Activated CD8-positive, alpha-beta memory T cell treated with anti-CD3 and anti-CD28 coated beads for 24 hours (primary cell): ENCODE measurements at places on chromosomes 1 and 21.

DNA sequence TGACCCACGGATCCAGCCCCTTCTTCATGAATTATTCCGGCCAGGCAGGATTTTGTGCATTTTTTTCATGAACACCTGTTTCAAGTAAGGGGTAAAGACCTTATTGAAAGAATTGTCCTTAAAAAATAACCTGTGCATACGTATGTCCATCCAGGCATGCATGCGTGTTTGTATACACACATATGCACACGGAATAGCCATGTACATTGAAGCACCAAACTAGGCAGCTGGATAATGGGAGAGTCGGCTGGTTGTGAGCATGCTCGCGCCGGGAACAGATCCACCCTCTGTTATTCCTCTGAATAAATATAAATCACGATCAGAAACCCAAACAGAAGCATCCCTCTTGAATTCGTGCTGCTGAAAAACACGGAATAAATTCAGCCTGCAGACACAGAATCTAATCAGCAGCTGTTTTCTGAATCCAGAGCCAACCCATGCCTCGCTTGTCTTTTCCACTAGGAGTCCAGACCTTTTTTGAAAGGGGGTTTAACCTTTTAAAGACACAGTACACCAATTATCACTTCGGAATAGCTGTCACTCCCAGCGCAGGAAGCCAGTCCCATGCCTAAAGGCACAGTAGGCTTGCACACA is at the start of gene HIVEP3:
HIVEP3 (minus strand) TSS at position 473 of the 594 bp plus-strand sequence.
- no peak for DNase-seq

DNA sequence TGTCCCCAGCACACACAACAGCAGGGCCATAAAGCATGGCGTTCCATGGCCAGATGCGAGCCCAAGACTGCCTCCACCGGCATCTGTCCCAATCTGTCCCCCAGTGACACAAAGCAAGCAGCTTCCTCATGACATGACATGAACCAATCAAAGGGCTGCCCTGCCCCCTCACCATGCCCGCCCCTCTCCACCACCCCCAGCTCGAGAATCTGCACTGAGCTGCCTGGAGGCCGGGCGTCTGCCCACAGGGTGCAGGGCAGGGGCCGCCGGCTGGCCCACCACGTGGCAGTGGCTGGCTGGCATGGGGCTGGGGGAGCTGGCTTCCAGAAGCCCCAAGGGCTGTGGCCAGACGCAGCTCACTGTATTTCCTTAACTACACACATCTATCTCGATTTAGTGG is 27.8 kb downstream of the WNT9A start:
- no peak for DNase-seq

DNA sequence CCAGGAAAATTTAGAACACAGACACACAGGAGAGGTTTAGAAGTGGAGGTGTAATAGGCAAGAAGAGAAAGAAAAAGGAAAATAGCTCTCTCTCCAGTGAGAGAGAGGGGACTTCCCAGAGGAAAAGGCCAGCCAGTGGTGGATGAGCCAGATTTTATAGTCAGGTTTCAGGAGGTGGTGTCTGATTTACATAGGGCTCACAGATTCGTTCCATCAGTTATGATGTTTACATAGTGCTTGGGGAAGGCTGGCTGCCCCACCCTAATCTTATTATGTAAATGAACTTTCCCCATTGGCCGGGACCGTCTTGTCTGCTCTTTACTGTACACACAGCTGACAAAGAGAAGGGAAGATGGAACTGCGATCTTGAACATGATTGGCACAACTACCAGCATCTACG is 797.3 kb downstream of the PLA2G4A start:
- DNase-seq, result no peak

DNA sequence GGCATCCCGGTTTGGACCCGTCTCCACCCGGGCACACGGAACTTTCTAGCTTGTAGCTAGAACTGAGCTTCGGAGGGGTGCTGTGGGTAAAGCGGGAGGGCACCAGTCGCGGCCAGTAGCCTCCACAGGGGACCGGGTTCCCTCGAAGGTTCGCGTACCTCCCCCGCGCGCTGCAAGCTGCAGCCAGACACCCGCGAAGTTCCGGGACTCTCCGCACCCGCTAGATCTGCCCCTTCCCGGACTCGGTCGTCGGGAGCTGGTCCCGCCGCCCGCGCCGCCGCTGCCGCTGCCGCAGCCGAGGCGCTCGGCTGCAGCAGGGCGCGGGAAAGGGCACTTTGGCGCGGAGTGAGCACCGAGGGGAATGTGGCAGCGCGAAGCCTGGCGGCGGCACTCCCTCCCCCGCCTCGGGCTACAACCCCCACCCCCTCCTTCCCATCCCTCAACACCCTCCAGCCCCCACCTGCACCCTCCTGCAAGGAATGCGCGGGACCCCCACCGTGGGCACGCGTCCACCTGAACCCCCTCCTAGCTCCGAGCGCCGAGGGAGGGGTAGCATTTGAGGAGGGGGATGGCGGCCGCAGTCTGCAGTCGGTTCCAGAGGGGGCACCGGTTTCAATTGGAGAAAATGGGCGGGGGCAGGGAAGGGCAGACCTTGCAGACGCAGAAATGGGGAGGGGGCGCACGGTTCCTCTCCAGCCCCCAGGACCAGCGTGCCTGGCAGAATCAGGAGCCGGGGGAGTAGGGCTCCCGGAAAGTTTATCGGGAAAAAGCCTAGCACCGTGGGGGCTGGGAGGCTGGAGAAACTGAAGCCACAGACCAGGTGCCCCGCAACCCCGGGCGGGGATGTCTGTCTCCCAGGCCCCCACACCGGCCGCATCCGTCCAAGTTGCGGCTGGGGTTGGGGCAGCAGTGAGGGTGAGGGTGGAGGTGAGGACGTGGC is 968 bp downstream of the CSMD2 start:
- DNase-seq, result no peak

- DNase-seq, result no peak
These were observed 624 bp downstream of the C8B start for GRCh38 chr1:56965191-56965590.

DNA sequence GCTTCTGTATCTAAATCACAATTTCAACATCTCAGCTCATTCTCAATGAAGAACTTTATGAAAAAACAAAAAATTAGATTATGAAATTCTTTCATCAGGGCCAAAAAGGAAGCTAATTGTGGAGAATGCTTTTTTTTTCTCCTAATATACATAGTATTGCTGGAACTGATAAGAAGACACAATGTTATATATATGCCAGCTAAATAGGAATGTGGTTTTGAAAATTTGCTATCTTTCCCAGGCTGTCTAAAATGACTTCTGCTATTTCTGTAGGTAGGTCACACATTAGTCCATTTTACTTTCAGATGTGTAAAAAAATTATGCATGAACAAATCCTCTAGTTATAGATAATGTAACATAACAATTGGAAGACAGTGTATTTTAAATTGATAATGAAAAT is 732.9 kb downstream of the RWDD3 start:
- no peak for DNase-seq

- peak; percentile 89 for DNase-seq
These were observed 9.2 kb upstream of the TTC22 start for GRCh38 chr1:54810153-54810942.

- no peak for DNase-seq
These were observed 17.0 kb upstream of the CD1C start for GRCh38 chr1:158272681-158273080.

DNA sequence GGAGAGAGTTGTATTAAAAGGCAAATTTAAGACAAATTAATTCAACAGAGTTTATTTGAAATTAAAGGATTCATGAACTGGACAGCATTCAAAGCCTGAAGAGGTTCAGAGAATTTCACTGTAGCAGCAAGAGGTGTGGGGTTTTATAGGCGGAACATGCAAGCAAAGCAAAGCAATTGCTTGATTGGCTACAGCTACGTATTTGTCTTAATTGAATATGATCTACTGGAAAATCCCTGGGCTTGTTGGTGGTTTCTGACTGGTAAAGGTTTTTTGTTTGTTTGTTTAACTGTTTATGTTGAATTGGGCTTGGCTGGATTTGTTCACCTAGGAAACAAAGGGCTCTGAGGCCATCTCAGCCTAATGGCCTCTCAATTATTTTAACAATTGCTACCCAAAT is 61.5 kb downstream of the KCNK1 start:
- DNase-seq, result no peak

- DNase-seq, result peak; percentile 81
These were observed 227.7 kb upstream of the SAMSN1 start for GRCh38 chr21:14773777-14774345.

DNA sequence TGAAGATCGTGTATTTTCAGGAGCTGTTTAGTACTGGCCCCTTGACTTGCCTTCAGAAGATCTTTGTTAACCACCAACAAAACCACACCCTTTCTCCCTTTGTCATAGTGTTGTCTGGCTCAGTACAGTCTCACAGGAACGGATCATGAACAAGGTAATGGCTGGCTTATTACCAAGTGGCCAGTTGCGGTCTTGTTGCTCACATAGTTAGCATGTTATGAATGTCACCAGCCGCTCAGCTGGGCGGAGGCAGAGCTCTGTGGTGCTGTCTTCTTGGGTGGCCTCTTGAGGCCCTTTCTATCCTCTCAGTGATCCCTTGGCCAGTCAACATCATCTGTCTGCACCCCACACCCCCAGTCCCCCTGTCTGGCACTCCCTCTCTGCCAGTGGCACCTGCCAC is 21.4 kb downstream of the CNIH3 start:
- DNase-seq, result no peak

GRCh38 chr1:204094313-204094729 is 21.4 kb downstream of the SOX13 start:
- no peak for DNase-seq

DNA sequence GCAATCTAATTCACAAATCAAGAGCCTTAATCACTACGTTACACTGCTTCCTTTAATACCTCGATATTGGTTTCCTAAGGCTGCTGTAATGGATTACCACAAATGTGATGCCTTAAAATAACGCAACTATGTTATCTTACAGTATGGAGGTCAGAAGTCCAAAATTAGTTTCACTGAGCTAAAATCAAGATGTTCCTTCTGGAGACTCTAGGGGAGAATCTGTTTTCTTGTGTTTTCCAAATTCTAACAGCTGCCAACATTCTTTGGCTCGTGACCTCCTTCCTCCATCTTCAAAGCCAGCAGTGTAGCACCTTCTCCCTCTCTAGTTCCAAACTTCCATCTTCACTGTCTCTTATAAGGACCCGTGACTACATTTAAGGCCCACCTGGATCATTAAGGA is 335.0 kb upstream of the NFIA start:
- DNase-seq, result no peak

DNA sequence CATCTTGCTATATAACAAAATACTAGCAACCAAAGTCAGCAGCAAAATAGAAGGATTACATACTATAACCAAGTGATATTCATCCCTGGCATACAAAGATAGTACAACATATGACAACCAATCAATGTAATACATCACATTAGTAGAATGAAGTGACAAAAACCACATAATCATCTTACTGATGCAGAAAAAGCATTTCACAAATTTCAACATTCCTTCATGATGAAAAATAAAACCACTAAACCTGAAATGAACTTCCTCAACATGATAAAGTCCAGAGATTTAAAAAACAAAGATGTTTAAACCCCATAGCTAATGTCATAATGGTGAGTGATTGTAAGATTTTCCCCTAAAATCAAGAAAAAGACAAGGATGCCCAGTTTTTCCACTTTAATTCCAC is 18.6 kb downstream of the RO60 start:
- DNase-seq, result no peak

DNA sequence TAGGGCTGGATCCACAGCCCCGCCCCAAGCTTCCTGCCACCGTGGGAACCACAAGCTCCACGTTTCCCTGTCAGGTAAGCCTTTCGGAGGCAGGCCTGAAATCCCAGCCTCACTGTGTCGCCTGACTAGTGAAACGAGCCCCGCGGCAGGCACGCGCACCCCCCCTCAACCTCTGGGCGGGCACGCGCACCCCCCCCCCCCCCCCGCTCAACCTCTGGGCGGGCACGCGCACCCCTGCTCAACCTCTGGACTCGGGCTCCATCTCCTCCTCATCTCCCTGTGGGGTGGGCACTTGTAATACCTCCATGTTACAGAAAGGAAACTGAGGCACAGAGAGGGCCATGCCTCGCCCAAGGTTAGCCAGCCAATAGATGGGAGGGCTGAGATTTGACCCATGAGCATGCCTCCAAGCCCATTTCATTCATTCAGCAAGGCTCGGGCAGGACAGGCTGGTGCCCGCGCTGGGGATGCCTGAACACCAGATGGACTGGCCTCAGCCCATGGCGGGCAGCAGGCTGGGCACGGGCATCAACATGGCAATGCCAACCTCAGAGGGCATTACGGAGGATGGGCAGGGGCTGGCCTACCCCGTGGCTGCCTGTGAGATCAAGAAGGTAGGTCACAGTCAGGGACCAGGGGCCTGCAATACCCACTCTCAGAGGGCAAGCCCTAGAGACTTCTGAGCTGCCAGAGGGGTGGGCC is 4.7 kb downstream of the CFAP410 start:
- no peak for DNase-seq

DNA sequence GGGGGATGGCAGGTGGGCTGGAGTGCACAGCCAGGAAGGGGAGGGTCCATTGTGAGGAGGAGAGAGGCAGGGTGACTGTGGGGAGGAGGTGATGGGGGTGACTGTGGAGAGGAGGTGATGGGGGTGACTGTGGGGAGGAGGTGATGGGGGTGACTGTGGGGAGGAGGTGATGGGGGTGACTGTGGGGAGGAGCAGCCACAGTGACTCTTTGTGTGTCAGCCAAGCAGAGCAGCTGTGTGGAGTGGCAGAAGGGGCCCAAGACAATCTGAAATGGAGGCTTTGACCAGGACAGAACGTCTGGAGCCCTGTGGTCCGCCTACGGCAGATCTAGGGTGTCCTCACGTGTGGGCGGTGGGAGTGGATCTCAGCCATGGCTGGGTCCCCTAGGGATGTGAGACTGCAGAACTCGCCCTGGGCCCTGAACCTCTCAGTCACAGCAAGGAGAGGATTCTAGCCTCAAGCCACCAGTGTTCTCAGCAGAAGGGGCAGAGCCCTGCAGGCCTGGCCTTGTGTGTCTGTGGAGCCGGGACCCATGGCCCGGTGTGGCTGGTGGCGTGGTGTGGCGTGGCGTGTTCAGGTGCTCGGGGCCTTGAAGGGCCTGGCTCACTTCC is 81.5 kb downstream of the OBSCN start:
- DNase-seq, result no peak

DNA sequence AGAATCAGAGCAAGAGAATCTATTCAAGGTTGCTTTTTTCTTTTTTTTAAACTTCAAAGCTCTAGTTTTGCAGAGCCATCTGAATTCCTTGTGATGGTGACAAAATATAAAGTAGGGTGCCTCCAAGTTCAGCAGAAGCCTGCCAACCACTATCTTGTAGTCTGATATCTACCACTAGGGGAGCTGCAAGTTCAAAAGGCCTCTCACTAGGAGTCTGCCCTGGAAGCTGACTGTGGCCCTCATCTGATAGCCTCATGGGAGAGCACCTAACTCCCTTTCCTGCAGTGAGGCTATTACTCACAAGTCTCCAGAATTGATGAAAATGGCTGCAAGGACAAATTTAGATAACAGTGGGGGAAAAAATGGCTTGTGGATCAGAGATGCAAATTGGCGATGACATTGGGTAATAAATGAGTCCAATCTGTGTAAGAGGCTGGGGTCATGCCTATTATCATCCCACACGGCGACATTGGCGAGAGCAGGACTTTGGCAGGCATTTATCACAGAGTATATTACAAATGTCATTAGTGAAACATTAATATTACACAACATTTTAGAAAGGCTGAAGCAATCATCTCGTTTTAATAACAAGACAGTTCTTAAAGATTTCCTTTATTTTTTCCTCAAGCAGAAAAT is 10.7 kb upstream of the ZP4 start:
- DNase-seq, result no peak

- DNase-seq, result no peak
These were observed 6.7 kb downstream of the MYCL start for GRCh38 chr1:39894884-39895495.
